ENCODE measurements at places on chromosomes 1 and 21. TPM values are rescaled to one million over a fixed set of nuclear protein-coding genes. Genes with fewer than 3 reads are reported as not detected.

DNA sequence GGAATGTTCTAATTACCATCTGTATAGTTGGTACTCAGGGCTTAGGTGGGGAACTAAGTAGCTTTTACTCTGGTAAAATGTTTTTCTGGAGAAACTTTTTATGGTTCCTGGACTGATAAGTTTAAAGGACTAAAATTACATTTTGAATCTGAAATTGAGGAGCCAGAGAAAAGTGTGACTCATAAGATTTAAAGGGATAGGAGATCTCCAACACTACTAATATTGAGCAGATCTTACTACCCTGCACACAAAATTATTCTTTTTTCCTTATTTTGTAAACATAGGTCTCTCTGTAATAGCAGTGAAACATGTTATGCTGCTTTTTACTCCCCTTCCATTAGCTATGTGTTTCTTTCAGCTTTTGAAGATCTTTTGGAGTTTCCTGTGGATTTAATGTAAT is 32.5 kb downstream of the MTF2 start:
- DNase-seq = no peak

DNA sequence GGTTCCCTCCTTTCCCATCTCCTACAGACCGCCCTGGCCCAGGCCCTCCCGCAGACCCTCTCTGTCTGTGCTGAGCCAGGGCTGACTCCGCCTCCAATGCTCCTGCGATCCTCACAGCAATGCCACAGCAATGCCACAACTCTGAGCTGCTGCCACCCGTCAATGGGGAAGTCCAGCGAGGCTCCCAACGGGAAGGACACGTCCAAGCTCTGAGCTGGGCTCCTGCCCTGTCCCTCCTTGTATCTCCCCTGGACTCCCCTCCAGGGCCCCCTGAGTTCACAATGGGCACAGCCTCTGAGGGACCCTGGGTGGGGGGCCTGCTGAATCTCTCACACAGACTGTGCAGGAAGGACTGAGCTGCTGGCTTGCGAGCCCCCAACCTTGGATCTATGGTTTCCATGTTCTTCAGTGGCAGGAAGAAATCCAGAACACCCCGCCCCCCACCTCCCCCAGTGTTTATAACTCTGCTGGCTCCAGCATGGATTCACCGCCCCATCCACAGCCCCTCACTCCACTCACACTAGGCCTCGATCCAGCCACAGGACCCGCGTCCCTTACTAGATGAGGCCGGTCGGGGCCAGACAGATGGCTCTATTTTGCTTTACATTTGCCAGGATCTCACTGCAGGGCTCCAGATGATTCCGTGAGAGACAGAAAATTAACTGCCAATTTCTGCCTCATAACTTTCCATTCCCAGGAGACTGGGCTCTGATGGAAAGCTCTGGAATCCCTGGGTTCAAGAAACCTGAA is 338.0 kb downstream of the MATN1 start:
- no peak for DNase-seq

DNA sequence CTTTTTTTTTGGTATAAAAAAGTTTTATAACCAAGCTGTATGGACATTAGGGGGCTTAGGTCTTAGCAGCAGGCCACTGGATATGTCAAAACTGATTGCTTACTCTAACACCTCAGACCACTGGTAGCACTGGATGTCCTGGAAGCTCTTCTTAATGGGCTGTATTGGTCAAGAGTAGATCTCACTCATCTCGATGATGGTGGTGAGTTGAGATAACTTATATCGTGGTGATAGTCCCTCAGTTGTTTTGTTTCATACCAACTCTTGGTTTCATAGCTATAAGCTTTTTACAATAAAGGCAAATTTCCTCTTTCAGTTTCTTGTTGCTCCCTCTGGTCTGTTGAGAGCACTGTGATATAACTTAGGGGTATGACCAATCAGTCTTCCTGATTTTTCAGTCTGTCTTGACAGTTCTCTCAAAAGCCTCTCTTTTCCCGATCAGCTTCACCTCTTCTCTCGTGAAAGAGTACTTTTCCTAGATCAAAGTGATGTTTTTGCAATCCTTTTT is 9.7 kb upstream of the AGO1 start:
- DNase-seq = no peak

DNA sequence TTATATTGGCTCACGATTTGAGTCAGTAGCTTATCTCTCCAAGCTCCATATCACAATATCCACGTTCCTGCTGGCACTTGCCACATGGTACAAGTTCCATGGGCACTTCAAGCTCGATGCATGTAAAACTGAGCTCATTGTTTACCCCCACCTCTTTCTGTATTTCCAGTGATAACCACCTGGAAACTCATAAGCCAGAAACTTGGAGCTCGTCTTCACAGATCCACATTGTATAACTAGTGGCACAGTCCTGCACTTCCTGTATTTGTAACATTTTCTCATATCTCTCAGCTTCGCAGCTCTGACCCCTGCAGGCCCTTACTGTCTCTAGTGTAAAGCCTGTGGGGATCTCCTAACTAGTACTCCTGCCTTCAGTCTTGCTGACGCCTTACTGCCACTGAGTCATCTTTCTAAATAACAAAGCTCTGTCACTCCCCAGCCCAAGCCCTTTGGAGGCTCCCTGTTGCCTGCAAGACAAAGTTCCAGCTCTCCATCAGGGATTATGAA is 6.5 kb upstream of the C2CD4D start:
- DNase-seq = peak; percentile 29

The TFF3 gene
- not detected for total RNA-seq

- no peak for DNase-seq
Observed at GRCh38 chr1:206932177-206932576, 10.4 kb upstream of the FCMR start.

DNA sequence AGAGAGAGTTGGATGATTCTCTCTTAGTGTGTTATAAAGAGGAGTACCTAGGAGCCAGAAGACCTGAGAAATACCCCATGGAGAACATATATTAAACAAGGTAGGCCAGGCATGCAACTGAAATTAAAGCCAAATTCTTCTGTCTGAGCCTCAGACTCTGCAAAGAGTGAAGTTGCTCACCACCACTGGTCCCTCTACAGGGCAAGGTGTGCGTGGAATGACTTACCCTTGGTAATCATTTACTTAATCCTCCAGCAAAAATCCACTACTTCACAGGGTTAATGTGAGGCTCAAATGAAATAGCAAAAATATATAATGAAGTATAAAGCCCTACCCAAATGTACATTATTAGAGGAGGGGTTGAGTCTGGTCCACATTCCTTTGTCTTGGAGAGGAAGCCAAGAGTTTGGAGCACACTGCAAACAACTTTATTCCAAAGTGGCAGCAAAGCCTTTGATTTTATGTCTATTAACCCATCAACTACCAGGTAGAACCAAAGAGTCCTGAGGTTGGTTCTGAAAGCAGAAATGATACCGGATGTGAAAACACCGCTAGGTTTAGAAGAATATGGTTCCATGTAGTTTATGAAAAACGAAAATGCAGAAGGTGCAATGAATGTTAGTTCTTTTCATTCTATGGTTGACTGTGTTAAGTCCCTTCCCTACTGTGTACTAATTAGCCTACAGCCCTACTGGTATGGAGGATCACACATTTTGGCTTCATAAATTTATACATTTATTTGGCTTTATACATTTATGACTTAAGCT is 8.5 kb downstream of the SSR2 start:
- DNase-seq = peak; percentile 54

- no peak for DNase-seq
Observed at GRCh38 chr1:155126556-155127104, 1.0 kb upstream of the EFNA1 start.
